ENCODE measurements at places on chromosomes 3 and 15.
A peak's percentile ranks its signal among the peaks of the same experiment; 100 is the strongest.

- DNase-seq: no peak
Measured at GRCh38 chr3:13087320-13087990, 14.2 kb upstream of the IQSEC1 start.

DNA sequence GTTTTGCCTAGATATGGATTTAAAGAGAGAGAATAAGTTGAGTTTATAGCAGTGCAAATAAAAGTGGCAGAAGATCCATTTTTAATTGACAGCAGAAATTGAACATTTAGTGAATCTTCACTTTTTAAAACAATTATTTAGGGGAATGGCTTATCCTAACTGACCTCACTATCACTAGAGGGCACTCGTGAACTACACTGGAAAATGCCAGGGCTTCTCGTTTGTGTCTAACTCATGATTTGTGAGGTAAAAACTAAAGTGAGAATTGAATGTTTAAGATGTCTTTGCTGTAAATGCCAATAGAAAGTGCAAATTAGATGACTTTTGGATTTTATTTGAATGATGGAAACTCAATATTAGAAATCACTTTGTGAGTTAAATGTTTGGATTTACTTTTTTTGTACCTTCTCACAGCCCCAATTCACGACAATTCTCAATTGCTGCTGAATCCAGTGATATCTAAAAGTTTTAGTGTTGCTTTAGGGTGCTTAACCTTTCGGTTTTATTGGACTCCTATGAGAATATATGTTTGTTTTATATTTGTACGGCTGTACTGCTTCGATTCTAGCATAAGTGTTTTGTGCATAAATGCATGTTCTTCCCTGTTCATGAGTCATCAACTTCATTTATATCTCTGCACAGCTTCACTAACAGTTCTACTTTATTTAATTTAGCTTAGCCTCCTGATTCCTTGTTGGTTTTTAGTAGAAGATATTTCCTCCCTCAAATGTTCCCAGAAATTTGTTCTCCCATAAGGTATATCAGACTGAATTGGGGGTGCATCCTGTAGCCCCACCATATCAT lies 462.1 kb downstream of the MFSD1 start:
- DNase-seq: peak; percentile 12

- no peak for DNase-seq
Measured at GRCh38 chr3:153180860-153181372, 18.9 kb downstream of the RAP2B start.

- DNase-seq: no peak
Measured at GRCh38 chr3:89742546-89742945, 635.1 kb downstream of the EPHA3 start.

- DNase-seq: no peak
Measured at GRCh38 chr3:175748087-175748730, 889.1 kb downstream of the NAALADL2 start.

- no peak for DNase-seq
Measured at GRCh38 chr3:147409143-147410115, at the start of gene ZIC1. Gene ZIC1, plus strand, starts transcription at chr3:147409365. Its CDS starts 748 bp downstream, at chr3:147410113.

DNA sequence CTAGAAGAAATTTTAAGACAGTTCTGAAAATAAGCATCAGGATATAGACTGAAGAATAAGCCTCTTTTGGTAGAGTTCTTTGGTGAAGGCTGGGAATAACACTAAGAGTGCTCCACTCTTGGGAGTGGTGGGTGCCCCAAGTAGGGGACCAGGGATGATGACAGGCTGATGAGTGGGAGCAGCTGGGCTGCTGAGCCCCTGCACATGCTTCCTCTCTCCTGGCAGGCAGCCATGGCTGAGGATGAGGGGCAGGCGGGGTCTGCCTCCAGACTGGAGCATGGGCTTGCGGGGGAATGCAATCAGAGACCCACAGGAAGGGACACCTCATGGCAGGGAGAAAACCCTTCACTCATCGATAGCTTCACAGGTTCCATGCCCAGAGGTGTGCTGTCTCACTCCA lies 72.6 kb upstream of the RORA start:
- no peak for DNase-seq

GRCh38 chr3:191783024-191783423 lies 322.1 kb downstream of the PYDC2 start:
- no peak for DNase-seq

DNA sequence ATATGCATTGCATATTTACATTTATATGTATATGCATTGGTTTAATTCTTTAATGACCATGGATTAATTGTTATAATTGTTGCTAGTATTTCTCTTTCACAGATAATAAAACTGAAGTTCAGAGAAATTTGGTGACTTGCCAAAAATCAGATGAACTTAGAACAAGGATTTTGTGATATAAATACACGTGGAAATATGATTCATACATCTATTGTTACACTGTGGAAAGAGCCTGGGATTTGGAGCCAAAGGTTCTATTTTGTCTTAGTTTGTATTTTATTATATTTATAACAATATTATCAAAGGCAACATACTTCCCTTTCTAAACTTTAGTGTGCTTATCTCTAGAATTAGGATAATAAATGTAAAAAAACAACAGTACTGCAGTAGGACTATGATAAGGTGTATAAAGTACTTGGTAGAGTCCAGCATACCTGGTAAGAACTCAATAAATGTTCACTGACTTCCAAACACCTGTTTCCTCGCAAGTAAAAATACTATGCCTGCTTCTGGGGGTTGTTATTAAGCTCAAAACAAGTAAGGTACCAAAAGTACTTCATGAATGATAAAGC lies 342.9 kb downstream of the THSD4 start:
- DNase-seq: no peak

GRCh38 chr3:49028298-49028672 lies 913 bp downstream of the IMPDH2 start:
- DNase-seq: no peak

GRCh38 chr3:165075695-165076094 lies 2.6 kb downstream of the SI start:
- no peak for DNase-seq

GRCh38 chr3:44402548-44402947 lies 64.0 kb downstream of the TCAIM start:
- no peak for DNase-seq

DNA sequence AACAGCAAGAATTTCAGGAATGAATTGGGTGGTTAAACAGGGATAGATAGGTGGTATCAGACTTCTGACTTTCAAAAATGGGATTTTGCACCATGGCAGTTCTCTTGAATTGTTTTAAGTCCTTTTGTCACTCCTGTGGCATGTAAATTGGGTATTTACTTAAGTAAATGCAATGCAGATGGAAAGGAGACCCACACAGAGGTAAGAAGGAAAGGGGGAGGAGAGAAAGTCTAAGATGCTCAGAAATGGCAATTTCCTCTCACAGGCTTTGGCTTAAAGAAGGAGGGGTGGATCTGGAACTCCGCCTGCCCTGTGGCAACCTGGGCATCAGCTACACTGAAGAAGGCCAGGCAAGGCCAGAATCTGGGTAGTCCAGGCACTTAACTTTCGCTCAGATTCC lies 197.1 kb upstream of the UBE2E1 start:
- DNase-seq: no peak

DNA sequence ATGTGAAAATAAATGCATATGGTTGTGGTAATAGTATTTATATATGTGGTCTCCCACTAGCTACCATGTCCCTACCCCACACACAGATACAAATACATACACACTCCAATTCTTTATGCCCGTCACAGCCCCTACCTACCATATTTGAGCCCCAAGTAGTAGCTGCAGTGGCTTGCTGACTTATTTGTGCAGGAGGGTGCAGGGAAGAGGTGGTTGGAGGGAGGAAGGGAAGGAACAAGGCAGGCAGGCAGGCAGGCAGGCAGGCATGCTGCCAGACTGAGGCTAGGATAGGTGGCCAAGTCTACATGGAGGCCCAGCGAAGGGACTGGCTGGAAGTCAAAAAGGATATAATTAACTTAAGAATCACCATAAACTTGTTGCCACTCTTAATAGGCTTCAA lies 82.9 kb downstream of the SCN11A start:
- no peak for DNase-seq

GRCh38 chr3:40337136-40338108 lies 27.9 kb downstream of the EIF1B start:
- no peak for DNase-seq

GRCh38 chr3:14497321-14497720 lies 42.8 kb downstream of the GRIP2 start:
- no peak for DNase-seq

- no peak for DNase-seq
Measured at GRCh38 chr15:56192659-56193442, 50.8 kb downstream of the RFX7 start.

- no peak for DNase-seq
Measured at GRCh38 chr3:19702416-19703078, 231.5 kb downstream of the EFHB start.

DNA sequence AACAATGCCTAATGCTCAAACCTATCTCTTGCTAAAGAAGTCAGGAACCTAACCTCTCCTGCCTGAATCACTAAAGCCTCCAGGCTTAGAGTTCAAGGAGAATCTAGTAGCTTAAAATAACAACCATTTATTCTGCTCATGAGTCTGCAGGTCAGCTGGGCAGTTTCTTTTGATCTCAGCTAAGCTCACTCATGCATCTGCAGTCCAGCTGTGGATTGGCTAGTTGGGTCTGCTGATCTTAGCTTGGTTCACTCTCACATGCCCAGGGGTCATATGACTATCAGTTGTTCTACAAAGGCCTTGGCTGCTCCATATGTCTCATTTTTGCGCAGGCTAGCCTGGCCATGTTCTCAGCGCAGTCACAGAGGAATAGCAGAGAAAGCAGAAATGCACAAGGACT lies 109.2 kb upstream of the STT3B start:
- DNase-seq: no peak

DNA sequence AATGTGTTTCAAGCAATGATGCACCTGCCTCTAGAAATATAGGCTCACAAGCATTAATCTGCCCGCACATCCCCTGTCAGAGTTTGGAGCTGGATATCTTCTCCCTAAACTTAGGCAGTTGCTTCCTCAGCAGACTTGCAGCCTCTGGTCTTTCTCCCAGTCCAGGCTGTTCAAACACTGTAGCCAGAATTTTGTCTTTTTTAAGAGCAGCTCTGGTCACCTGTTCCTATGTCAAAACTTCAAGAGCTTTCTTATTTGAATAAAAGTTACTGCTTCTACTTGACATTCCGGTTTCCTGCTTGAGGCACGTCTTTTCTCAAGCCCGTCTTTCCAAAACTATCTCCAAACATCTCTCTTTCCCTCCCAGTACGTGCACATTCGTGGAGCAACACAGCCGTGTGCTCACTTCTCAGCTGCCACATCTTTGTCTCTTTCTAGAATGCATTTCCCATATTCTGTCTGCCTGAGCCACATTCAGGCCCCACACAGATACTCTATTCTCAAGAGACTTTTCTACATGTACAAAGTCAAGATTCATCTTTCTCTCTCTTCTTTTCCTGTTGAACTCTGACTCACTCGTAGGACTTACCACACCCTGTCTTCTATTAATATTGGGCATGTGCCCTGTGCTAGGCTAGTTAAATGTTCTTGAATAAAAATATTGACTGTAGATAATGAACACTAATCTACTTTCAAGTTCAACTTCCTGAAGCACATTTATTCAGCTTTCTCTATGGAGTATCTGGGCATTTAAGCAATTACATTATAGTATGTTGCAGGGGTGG lies 307.7 kb upstream of the SOX2 start:
- no peak for DNase-seq

GRCh38 chr3:133574260-133574881 lies 885 bp downstream of the CDV3 start:
- DNase-seq: peak; percentile 82

- DNase-seq: no peak
Measured at GRCh38 chr3:49899815-49900214, 3.9 kb downstream of the MST1R start.

DNA sequence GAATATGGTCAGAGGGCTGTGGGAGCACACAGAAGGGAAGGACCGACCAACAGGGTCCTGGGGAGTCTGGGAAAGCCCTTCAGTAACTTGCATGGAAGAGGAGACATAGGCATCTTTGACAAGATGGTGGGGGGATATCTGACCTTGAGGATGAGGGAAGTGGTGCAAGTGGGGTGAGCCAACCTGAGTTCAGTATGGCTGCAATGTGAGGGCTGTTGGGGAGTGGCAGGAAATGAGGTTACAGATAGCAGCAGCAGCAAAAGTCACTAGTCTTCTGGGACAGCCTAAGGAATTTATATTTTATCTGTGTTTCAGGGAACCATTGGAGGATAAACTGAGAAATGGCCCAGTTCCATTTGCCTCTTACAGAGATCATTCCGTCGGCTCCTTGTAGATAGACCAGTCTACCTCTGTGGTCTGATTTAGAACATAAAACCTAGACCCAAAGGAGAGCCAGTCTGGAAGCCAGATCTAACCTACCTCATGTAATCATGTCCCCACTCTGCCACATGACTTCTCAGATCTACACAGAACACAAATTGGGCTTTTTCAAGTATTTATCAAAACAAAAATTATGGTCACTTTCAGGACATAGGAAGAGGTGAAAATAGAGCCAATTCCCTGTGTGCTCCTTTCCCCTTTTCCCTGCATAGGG lies 75.6 kb downstream of the ST6GAL1 start:
- no peak for DNase-seq

GRCh38 chr3:151856118-151856517 lies 17.3 kb upstream of the SUCNR1 start:
- DNase-seq: no peak

DNA sequence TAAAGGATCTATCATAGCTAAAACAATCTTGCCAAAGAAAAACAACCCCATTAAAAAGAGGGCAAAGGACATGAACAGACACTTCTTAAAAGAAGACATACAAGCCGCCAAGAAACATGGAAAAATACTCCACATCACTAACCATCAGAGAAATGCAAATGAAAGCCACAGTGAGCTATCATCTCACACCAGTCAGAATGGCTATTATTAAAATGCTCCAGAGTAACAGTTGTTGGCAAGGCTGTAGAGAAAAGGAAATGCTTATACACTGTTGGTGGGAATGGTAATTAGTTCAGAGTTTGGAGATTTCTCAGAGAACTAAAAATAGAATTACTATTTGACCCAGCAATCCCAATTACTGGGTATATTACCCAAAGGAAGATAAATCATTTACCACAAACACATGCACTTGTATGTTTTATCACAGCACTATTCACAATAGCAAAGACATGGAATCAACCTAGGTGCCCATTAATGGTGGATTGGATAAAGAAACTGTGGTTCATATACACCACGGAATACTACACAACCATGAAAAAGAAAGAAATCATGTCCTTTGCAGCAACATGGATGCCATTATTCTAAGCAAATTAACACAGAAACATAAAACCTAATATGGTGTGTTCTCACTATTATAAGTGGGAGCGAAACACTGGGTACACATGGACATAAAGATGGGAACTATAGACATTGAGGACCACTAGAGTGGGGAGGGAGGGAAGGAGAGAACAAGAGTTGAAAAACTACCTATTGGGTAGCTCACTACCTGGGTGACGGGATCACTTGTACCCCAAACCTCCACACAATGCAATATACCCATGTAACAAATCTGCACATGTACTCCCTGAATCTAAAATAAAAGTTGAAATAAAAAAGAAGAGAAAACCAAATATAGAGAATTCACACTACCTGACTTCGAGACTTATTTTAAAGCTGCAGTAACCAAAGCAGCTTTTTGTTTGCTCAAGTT lies 32.6 kb downstream of the ITGA11 start:
- no peak for DNase-seq

DNA sequence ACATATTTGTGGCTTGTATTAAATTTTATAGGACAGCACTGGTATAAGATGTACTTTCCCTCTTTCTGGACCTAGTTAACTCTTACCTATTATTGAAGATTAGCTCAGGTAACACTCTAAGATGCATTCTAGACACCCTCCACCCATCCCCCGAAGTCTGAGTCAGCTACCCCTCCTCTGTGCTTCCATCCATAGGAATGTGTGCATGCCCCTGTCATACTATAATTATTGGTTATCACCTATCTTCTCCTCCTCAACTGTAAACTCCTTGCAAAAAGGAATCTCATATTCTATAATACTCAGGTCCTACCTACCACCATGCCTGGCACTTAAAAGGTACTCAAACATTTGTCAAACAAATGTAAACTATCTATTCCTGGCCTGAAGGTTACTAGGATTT lies 3.0 kb downstream of the PEAK1 start:
- DNase-seq: no peak

All from activated naive CD4-positive, alpha-beta T cell treated with anti-CD3 and anti-CD28 coated beads, Interleukin-2, amount 50 U/mL, for 72 hours (primary cell).